Activated CD4-positive, CD25-positive, alpha-beta regulatory T cell (primary cell): ENCODE measurements at places on chromosomes 16 and 17.

- no peak for DNase-seq
Observed at GRCh38 chr16:35792516-35793285, 2333.3 kb downstream of the TP53TG3F start.

GRCh38 chr17:64008830-64009229, 10.7 kb downstream of the PRR29 start:
- DNase-seq = no peak

DNA sequence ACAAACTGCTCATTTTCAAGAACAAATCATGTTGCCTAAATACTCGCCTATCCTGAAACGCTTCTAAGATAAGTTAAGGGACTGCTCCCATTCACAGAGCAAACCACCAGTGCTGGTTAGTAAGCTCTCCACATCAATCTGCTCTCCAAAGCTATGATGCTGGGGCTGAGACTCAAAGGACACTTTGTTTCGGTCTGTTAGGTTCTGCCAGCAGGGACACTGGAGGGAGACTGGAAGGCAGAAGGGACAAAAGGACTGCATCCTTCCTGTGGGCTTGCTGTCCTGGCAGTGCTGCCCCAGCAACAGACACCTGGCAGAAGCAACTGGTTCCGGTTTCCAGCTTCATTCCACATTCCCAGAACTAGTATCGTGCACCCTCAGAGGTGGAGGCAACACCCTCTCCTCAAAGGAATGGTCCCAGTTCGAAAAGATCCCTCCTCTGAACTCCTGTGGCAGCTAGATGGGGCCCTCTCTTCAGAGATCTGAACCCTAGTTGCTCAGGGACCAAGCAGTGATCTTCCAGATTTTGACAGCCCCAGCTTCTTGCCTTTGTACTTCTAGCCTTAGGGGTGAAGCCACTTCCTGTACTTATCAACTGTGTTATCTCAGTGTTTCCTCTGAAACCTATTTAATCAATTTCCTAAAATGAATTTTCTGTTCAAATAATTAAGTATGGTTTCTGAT, 73.4 kb upstream of the GSG1L start:
- DNase-seq = no peak

- no peak for DNase-seq
Observed at GRCh38 chr16:74650966-74651567, 15.6 kb downstream of the RFWD3 start.

- no peak for DNase-seq
Observed at GRCh38 chr17:18025241-18025944, 13.6 kb downstream of the ATPAF2 start.

DNA sequence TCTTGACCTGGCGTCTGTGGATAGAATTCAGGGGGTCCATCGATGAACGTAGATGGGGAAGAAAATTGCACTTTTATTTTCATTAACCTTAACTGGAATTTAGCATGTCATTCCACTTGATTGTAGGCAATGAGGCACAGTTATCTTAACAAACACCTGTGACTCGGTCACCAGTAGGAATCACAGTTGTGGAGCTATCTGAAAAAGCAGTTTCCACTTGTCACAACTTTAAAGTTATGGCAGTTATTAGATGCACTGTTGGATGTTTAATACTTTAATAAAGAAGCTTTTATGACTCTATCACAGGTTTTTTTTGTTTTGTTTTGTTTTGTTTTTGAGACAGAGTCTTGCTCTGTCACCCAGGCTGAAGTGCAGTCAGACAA, 83.7 kb upstream of the LGALS9 start:
- no peak for DNase-seq

- DNase-seq = no peak
Observed at GRCh38 chr17:81870981-81871386, at the start of gene ARHGDIA. Gene ARHGDIA (minus strand): TSS chr17:81871337. CDS start chr17:81869930, 1,407 bp downstream.

GRCh38 chr17:9174779-9175574, 153.7 kb downstream of the NTN1 start:
- no peak for DNase-seq

- DNase-seq = no peak
Observed at GRCh38 chr16:15777533-15778203, 79.2 kb downstream of the MYH11 start.

DNA sequence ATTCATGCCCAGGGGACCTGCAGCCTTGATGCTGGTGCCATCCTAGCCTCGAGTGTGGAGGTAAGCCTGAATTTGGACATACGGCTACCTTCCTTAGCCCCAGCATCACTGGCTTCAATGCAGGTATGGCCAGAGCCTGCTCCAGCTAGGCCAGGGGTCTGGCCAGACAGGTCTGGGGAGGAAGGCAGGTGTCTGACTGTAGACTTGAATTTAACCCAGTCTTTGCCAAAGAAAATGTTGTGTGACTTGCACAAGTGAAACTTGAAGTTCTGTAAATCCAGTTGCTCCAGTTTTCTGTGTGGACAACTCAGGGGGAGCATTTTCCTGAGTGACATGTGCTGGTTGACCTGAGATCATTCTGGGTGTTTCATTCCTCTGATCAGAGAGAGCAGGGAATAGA, 32.8 kb downstream of the TMEM238L start:
- no peak for DNase-seq

GRCh38 chr17:43444223-43445008, 39.4 kb upstream of the DHX8 start:
- no peak for DNase-seq

DNA sequence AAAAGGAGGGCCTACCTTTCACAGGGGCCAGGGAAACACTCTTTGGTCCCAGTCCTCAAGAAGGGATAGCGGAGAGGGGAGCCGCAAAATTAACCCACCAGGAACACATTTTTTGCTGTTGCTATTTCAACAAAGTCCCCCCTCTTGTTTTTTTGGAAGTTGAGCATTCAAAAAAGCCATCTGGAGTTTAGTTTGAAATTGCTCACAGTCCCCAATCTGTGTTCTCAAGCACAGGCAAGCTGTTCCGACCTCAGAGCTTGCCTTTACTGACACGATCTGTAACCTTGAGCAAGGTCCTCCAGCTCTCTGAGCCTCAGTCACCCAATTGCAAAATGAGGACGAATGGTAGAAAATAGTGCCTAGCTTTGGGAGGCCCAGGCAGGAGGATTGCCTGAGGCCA, 131.1 kb downstream of the ZNF423 start:
- DNase-seq = no peak

DNA sequence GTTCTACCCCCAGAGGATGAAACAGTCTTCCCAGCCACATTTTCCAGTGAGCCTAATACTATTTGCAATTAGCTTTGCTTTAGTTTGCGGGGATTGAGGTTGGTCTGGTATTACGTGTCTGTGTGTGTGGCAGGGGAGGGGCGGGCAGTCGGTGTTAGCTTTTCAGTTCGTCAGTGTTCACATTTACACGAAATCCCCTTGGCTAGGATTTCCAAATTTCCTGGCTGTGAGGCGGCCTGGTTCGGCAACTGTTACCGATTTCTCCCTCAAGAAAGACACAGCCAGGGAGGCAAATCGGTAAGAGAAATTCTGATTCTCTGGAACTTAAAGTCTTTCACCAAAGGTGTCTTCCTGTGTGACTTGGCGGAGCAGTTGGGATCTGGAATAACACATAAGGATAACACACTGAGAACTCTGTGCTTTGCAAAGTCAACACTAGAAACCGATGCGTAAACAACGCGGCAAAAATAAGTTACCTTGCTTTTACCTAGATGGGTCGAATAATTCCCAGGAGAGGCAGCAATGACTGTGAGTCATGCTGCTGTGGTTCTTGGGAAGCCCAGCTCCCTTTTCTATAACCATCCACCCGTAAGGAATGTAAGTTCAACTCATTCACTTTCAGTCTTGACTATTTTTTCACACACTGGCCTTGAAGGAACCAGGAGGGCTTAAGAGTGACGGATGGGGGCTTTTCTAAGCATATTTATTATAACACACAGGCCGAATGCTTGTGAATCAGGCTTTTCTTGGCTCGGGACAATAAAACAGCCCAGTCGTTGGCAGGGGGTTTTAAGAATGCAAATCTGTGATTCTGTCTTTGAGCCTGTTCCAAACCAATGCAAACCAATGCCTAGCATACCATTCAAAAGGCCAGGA, 24.2 kb downstream of the GPRC5B start:
- DNase-seq = no peak

DNA sequence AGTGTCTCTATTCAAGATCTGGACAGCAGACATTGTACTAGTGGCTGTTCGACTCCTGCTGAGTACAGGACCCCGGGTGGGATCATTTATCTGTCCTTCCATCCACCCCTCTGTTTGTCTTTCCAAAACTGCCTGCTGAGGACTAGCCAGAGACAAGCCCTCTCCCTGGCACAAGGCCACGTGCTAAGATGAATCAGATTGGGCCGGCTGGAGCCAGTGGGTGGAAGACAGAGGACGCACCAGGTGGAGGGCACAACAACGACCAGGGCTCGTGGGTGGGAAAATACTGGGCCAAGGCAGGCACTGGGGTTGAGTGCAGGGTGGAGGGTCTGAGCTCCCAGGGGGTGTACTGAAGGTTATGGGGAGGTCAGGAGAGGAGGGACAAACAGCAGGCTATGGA, 1.4 kb upstream of the CA7 start:
- no peak for DNase-seq

DNA sequence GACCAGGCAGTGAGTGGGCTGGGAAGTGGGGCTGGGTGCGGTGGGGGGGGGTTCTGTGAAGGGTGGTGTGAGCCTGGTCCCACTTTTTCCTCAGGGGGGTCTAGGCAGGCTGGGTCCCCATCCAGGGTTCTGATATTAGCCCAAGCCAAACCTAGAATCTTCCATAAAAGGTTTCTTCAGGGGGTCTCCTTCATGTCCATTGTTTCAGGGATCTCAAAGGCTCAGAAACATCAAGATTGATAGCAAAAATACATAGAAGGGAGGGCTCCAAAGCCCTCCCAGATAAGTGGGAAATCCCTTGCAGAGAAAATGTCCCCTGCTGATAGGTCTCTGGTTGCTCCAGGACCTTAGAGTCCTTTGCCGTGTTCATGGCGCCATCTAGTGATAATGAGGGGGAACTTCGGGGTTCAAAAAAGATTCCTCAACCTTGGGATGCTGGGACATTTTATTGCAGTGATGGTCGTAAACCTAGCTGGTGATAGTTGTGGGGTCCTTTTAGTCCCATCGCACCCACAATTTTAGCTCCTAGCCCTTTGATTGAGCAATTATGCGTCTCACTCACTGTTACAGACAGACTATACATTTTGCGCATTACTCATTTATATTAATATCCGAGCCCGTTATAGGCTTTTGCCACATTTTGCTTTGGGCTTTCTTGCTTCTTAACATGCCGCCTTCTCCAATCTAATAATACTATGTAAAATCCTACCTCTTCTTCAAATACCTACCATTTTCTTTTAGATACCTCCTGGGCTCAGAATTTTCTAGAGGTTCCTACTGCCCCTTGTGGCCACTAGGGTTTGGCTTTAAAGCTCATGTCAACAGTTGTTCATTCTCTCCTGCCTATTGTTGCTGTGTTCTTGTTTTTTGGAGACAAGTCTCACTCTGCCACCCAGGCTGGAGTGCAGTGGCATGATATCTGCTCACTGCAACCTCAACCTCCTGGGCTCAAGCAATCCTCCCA, 35.1 kb downstream of the IGF2BP1 start:
- peak; percentile 4 for DNase-seq

- DNase-seq = no peak
Observed at GRCh38 chr17:1907909-1908698, 78.3 kb downstream of the RPA1 start.

DNA sequence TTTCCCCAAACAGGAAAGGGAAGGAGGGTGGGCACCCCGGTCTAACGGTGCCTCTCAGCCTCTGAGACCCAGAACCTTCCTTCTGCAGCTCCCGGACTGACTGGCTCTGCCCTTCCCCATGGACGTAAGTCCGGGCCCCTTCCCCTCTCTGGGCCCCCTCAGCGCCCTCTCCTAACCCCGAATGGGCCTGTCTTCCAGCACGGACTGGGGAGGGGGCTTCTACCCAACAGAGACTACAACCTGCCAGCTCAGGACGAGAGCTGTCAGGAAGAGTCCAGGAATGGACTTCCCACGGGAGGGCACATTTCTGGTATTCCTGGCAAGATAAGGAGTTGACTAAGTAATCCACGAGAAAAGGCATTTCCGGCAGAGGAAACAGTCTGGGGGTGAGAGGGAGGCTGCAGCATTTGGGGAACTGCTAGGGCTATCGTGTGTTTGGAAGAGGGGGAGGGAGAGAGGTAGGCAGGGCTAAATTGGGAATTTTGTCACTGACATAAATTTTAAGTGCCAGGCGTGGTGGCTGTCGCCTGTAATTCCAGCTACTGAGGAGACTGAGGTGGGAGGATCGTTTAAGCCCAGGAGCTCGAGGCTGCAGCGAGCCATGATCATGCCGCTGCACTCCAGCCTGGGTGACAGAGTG, 12.1 kb upstream of the ALDOA start:
- DNase-seq = no peak

DNA sequence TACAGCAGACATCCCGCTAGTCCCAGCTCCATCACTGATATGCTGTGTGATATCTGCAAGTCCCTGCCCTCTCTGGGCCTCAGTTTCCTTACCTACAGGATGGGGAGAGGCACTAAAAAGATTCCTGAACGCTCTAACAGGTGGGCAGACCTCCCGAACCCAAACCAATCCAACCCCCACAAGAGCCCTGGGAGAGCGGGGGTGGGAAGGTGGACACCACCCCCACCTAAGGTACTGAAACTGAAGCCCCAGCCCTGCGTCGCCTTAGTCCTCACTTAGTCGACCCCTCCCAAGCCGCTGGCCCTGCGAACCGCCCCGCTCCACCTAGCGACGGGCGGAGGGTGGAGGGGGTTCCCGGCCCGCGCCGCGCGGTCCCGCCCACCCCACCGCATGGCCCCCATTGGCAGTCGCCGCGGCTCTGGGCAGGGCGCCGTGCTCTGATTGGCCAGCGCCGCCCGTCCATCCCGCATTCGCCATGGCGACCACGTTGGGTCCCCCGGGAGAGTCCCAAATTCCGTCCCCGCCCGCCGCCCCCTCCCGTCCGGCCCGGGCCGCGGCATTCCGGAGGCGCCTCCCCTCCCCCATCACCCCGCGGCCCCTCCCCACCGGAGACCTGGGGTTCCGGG, 578 bp downstream of the CCDC102A start:
- DNase-seq = peak; percentile 91

DNA sequence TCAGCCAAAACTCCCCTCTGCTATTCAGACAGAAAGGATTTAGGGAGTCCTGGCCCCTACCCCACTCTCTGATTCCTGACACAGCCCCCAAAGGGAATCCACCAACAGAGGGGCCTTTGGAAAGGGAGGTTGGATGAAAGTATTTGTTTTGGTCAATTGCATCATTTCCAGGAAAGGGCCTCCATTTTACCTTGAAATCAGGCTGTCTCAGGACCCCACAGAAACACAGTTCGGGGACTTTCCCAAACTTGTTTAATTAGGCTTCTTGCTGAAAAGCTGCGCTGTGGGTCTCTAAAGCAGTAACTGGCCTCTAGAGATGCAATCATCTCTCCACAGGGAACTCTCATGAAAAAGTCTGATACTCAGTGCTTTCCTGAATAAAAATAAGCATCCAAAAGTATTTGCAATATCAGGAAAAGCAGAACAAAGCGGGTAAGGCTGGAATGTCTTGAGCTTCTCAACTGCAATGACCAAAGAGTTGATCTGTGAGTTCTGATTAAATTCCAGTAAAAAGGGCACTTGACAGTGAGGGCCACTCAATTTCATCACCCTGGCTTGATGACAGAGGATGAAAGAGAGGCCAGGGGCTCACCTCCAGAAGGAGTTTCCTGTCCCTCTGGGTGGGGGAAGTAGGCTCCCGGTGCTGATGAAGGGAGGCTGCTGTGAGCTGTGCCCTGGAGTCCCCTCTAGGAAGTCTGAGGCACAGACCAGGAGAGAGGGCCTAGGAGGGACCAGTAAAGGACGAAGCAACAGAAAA, 36.3 kb downstream of the LYRM9 start:
- no peak for DNase-seq
